ENCODE measurements at places on chromosomes 2 and 18. TPM values are rescaled to one million over a fixed set of nuclear protein-coding genes. Genes with fewer than 3 reads are reported as not detected.

DNA sequence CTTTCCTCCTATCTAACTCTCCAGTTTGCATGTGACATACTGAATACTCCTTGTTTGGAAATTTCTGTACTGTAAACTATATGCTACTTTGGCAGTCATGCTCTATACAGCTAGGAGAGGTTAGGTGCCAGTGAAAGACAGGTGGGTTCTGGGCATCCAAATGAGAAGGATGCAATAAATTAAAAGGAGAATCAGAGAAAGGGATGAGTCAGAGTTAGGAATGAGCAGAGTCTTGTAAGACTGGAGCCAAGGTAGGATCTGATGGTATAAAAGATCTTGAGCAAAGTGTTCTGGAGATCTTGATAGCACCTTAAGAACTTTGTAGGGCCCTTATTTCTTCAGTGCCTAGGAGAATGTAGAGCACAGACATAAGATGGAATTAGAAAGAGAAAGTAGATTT lies 58.7 kb upstream of the STAM2 start:
- DNase-seq = no peak

- DNase-seq = no peak
Observed at GRCh38 chr2:238882082-238882755, 34.3 kb downstream of the TWIST2 start.

Gene ALKAL2
- not detected for total RNA-seq

GRCh38 chr2:12702168-12703121 lies 14.3 kb upstream of the TRIB2 start:
- peak; percentile 91 for DNase-seq

DNA sequence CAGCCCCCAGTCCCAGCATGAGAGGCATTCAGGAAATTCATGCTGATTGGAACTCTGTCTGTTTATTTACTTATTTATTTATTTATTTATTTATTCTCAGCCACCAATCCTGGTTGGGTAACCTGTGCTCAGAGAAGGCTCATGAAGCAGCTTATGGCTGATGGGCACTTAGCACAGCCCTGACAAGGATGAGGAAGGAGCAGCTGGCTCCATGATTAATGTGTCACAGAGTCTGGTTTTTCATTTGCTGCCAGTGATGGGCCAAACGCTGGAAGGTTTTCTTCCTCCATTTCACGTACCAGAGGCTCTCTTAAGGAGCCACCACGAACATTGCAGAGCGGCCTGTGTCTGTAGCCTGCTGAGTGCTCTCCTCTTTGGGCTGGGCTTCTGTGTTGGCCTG lies 28.3 kb upstream of the KCNS3 start:
- no peak for DNase-seq

- no peak for DNase-seq
Observed at GRCh38 chr18:8253944-8254343, 355.3 kb upstream of the RAB12 start.

GRCh38 chr2:4020649-4021048 lies 317.3 kb downstream of the DCDC2C start:
- no peak for DNase-seq

Gene FSHR
- total RNA-seq = not detected

DNA sequence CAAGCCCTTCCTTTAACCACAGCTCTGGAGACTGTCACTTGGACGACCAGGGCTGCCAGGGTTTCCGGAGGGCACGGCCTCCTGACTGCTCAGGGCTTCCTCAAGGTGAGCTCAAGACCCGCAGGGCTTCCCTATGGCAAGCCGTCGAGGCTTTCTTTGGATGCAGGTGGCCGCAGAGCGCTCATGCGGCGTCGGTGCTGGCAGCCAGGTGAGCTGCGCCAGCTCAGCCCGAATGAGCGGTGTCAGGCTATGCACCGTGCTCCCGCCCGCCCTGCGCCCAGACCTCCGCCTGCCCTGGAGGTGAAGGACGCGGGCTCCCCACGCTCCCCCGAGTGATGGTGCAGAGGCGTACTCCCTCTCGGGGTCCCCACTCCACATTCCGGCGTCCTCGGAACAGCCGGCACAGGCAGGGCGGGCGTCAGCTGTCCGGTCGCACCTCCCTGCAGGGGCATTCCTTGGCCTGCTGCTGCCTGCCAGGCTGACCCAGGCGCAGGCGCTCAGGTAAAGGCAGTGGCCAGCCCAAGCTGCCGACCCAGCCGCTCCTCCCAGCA lies 20.8 kb upstream of the TUBB6 start:
- no peak for DNase-seq

- DNase-seq = no peak
Observed at GRCh38 chr18:65372904-65373303, 377.9 kb upstream of the CDH7 start.

Gene TSPYL6
- not detected for total RNA-seq

DNA sequence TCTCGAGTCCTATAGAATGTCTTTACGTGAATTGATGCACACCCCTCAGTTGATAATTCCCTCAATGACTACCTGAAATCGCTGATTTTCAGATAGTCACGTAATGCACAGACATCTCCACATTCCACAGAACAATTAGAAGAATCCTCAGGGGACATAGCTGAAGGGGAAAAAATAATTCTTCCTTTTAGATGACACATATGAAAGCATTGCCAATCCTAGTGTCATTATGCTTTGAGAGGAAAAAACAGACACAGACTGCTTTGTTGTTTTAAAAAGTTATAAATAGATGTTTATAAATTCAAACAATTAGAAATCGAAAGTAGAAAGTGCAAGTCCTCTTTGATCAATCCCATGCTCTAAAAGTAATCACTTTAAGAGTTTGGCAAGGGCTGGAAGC lies 100.6 kb upstream of the FN1 start:
- DNase-seq = peak; percentile 73

GRCh38 chr18:58682429-58683069 lies 11.3 kb downstream of the MALT1 start:
- peak; percentile 83 for DNase-seq

- DNase-seq = no peak
Observed at GRCh38 chr2:35391736-35392442, 963.7 kb upstream of the CRIM1 start.

DNA sequence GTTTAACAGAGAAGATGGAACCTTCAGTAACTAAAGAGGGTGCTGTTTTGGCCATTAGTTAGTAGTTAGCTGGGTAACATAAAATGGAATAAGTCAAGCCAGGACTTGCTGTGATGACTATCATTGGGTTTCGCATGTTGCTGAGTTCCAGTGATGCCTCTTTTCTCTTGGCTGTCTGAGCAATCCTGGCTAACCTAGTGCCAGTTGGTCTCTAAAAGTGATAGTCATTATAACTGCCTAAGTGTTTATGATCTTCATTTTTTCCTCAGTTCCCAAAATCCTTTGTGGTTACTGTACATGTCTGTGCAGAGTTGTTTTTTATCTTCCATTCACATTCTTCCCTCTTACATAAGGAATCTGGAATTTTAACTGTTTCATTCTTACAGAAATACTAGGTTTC lies 33.4 kb downstream of the WDR43 start:
- DNase-seq = no peak

DNA sequence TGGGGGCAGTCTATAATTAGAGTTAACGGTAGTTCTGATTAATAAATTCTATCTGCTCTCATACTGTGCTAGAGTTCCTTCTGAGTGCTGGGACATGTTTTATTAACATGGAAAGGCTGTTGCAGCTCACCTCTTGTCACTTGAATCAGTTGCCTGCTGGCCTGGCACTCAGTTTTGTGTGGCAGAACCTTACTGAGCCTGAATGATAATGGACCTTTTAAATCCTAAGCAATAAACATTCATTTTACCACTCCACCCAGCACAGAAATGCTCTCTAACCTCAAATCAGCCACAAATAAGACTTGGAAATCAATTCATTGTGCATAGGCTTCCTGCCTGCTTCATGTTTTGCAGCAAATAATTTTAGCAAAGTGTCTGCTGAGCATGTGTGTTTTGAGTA lies 115.0 kb upstream of the RBMS1 start:
- DNase-seq = no peak

GRCh38 chr2:62845256-62845655 lies 139.7 kb downstream of the EHBP1 start:
- no peak for DNase-seq

Gene TMEM214
- 69.5 TPM for total RNA-seq

GRCh38 chr2:170345607-170346006 lies 167.7 kb downstream of the MYO3B start:
- no peak for DNase-seq

DNA sequence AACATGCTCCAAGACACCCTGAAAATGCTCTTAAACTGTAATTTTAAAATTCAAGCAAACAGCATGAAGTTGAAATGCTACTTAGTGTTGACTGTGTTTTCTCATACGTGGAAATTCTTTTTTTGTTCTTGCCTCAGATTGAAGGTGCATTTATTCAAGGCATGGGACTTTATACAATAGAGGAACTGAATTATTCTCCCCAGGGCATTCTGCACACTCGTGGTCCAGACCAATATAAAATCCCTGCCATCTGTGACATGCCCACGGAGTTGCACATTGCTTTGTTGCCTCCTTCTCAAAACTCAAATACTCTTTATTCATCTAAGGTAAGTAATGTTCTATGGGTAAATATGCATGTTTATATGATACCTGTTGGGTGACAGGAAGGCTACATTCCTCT lies 82.7 kb downstream of the AOX1 start:
- no peak for DNase-seq

DNA sequence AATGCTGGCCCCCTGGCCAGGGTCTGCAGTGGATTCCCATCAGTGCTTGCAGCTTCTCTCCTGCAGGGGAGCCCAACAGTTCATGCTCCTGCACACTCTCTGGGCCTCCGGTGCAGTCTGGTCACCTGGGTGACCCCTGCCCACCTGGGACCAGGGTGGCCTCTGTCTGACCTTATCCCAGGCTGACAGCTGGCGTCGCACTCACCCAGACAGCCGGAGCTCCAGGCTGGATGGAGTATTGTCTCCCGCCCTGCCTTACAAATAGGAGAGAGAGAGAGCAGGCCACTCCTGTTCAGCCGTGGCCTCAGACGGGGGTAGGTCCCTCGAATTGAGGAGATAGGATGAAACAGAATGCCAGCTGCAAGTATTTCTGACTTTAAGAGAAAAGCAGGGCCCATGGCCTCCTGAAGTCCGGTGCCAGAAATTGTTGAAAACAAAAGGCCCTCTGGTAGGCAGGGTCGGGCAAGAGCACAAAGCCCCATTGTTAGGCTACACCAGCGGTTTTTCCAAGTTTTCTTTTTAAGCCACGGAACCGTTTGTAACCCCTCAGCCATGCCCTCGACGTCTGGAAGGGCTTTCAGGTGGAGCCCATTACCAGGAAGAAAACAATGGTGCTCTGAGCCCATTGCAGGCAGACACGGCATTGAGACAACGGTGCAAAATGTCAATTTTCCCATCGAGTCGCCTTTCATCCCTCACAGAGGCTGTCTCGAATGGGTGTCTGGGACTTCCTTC lies 258.4 kb downstream of the BCL11A start:
- DNase-seq = no peak

- peak; percentile 62 for DNase-seq
Observed at GRCh38 chr2:10137053-10137843, 14.7 kb downstream of the RRM2 start.

- DNase-seq = peak; percentile 63
Observed at GRCh38 chr18:76524900-76525698, 30.1 kb upstream of the ZNF516 start.

- no peak for DNase-seq
Observed at GRCh38 chr2:239380831-239381708, 19.8 kb downstream of the HDAC4 start.

Gene CCDC93
- 10.5 TPM for total RNA-seq

DNA sequence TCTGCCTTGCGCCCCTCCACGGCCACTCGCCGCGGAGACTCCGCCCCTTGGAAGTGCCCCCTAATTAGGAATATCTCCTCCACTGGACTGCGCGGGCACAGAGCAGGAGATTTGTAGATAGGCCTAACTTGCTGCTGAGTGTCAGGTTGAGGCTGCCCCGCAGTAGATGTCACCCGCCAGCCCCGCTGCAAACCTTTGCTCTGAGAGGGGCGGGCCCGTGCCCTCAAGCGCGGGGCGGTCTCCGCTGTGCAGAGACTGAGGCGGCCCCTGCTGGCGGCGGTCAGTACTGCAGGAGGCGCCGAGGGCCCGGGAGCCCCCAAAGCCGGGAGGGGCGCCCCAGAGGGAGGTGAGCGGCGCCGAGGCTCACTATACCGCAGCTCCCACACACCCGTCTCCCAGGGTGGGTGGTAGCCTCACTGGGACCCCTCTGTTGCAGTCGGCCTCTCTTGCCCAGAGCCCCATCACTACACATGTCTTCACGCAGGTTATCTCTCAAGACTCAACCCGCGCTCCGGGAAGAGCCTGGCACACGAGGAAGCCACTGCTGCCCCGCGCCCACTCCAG lies 2.9 kb upstream of the NEURL3 start:
- peak; percentile 60 for DNase-seq

Gene SMAD2
- total RNA-seq = 65.6 TPM

DNA sequence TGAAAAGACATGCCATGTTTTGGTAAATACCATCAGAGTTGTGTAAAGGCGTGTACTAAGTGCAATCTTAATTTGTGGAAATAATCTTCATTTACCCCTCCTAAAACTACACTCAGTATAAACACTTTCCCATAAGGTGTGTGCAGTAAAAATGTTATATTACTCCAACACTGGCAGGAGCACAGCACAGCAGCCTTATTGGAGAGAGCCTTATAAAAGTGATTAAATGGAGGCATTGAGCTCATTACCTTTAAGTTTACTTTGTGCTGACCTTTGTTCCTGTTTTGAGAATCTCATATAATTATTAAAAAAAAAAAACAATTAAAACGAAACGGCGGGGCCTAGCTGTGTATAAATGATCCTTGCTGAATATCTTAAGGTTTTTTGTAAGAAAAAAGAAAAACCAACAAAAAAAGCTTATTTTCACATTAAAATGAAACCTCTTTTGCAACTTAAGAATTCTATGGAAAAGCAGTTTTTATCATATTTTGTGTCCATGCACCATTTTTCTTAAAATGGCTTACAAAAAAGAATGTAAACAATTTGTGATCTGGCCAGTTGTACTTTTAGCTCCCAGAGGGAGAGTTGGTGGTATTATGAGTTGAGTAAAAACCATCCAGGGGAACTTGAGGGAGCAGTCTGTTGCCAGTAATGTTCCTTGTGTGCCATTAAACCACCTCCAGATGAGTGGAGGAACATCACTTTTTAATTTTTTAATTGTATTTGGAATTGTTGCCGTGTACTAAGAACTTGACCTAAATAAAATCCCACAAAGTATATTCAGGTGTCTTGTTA lies 103.4 kb downstream of the ABI2 start:
- DNase-seq = no peak

GRCh38 chr2:58721912-58722591 lies 480.9 kb upstream of the FANCL start:
- DNase-seq = no peak

GRCh38 chr2:7730449-7730848 lies 813.2 kb downstream of the RNF144A start:
- DNase-seq = no peak

- no peak for DNase-seq
Observed at GRCh38 chr2:43937269-43937820, 58.4 kb downstream of the LRPPRC start.
